ENCODE measurements at places on chromosomes 3 and 15.

GRCh38 chr3:27533718-27534573 is 49.8 kb upstream of the SLC4A7 start:
- DNase-seq = no peak

DNA sequence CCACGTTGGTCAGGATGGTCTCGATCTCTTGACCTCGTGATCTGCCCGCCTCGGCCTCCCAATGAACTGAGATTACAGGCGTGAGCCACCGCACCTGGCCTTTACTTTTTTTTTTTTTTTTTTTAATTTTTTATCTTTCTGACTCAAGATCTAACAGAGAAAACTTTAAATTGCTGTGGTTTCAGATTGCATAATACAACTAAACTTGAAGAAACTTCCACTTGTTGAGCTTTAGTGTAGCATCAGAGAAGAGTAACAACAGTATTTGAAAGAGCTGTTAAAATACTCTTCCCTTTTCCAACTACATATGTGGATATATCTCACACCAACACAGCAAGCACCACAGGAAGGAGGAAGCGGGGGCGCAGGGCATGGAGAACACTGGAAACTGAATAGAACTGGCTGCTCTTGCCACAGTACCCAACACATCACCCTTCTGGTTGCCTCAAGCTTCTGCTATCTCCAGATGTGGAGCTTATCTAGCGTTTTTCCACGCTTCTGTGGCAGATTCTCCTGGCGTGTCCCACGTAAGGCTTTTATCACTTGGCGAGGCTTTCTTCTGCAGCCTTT is 45.4 kb downstream of the MAP6D1 start:
- no peak for DNase-seq

DNA sequence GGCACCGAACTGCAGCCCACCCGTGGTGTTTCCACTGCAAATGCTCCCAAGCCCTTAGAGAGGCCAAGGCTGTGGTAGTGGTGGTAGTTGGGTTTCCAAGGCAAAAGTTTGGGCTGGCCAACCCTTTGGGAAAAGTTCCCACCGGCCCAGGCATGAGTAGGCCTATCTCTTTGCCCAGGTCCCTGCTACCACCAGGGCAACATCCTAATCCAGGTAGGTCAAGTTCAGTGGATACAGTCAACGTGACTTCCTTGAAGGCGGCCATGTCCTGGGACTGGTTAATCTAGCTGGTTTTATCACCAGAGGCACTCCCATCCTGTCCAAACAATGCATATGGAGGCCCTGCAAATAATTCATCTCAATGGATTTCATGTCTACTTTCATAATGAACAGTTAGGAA is 1.6 kb upstream of the ONECUT1 start:
- no peak for DNase-seq

- no peak for DNase-seq
These were observed 808.7 kb downstream of the GRM7 start for GRCh38 chr3:7669641-7670040.

- DNase-seq = no peak
These were observed 55.6 kb downstream of the LHFPL4 start for GRCh38 chr3:9497821-9498565.

GRCh38 chr3:188469228-188469885 is 315.4 kb downstream of the LPP start:
- DNase-seq = no peak

- no peak for DNase-seq
These were observed 38.2 kb downstream of the VPS13C start for GRCh38 chr15:62021991-62022600.

DNA sequence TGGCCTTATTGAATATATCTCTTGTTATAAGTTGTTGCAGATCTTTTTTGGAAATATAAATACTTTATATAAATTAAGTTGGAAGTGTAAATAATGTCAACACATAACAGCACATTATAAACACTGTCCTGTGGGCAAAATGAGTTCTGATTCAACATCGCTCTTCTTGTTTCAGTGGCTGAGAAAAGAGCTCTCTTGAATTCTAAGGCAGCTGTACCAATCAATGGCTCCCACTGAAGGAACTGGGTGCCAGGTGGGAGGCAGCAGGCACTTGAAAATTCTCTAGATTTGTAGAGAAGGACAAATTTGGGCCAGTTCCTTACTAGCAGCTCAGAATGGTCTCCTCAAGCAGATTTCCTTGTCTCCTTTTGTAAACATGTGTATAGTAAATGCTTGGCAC is 45.6 kb downstream of the CHST2 start:
- DNase-seq = no peak

GRCh38 chr3:57959423-57960173 is 48.6 kb upstream of the FLNB start:
- DNase-seq = no peak

- no peak for DNase-seq
These were observed 10.0 kb downstream of the SEC61A1 start for GRCh38 chr3:128062033-128062745.

DNA sequence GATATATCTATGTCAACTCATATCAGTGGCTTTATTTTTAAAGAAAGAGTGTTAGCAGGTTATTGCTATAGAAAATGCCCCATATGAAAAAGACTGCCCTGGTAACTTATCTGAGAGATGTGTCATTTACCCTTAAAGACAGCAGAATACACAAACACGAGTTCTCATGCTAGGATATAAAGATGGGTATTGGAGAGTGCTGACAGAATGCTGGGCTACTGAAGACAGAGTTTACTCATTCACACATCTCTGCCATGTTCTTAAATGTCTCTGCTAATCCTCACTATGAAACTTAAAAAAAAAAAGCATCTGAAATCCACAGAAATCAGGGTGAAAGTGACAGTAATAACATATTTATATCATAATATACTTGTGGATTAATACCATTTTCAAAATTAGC is 126.7 kb downstream of the FOXP1 start:
- DNase-seq = no peak

DNA sequence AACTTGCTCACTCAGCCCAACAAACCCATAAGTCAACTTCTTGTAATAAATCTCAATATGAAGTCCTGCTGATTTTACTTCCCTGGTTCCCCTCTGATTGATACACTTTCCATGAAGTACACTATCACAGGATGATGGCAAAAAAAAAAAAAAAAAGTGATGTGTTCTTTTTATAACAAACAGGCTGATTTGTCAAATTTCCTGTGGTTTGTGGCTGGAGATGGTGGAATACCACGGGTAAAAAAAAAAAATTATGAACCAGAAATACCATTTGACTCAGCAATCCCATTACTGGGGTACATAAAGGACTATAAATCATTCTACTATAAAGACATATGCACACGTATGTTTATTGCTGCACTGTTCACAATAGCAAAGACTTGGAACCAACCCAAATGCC is 10.7 kb upstream of the SERPINI2 start:
- no peak for DNase-seq

- no peak for DNase-seq
These were observed 10.7 kb downstream of the BDH1 start for GRCh38 chr3:197545101-197545500.

DNA sequence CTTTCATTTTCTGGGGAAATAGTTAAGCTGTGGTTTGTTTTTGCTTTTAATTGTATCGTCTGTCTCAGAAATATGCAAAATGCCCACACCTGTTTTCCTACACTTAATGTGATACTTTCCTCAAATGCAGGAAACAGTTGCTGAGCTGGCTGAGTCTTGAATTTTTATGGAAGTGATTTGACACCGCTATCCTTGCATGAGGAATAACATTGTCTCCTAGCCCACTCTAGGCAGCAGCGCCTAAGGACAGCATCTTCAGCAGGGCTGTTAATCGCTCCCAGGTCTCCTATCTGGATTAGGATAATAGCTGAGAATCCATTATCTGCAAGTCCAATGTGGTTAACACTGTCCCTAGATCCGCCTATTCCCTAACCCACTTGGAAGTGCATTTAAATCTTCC is 132.6 kb upstream of the NR2E3 start:
- DNase-seq = no peak

DNA sequence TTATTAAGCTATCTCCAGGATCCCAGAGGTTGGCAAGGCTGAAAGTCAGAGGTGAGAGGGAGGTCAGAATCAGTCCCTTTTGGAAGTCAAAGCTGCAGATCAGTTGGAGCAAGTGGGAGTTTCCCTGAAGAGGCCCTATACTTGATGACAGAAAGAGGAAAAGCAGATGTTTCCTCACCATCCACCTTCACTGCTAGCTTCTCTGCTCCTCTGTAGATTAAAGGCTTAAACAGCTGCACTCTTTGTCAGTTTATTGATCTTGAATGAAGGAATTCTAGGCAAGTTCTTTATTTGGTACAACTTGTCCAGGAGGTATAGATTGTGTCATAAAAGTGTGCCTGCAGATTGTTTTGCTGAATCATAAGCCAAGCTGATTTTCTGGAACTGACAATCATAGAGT is 408.2 kb upstream of the TGFBR2 start:
- no peak for DNase-seq

- DNase-seq = no peak
These were observed at the start of gene STAB1 for GRCh38 chr3:52494886-52495495. Gene STAB1, plus strand, starts transcription at chr3:52495338. Its CDS starts 76 bp downstream, at chr3:52495414.

GRCh38 chr3:94862703-94863102 is 799.8 kb downstream of the NSUN3 start:
- no peak for DNase-seq

DNA sequence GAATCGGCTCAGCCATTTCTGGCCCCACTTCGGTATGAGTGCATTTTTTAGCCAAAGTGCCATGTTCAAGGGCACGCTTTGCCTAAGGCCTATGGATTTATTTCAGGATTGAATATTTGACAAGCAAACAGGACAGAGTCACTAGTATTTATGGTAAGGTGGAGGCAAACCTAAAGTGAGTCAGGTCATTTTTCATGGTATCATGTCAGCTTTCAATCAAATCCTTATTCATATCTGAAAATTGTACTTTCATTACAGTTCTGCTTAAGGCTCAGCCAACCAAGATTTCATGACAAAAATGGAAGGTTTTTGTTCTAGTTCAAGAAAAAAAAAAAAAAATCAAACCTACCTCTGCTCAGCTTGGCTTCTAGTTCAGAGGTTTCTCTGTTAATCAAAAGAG is 30.5 kb upstream of the ICE2 start:
- DNase-seq = no peak

All from activated naive CD4-positive, alpha-beta T cell (primary cell).